ENCODE measurements at places on chromosomes 2 and 18.

GRCh38 chr2:164696634-164697033 lies 75.4 kb upstream of the GRB14 start:
- no peak for DNase-seq

DNA sequence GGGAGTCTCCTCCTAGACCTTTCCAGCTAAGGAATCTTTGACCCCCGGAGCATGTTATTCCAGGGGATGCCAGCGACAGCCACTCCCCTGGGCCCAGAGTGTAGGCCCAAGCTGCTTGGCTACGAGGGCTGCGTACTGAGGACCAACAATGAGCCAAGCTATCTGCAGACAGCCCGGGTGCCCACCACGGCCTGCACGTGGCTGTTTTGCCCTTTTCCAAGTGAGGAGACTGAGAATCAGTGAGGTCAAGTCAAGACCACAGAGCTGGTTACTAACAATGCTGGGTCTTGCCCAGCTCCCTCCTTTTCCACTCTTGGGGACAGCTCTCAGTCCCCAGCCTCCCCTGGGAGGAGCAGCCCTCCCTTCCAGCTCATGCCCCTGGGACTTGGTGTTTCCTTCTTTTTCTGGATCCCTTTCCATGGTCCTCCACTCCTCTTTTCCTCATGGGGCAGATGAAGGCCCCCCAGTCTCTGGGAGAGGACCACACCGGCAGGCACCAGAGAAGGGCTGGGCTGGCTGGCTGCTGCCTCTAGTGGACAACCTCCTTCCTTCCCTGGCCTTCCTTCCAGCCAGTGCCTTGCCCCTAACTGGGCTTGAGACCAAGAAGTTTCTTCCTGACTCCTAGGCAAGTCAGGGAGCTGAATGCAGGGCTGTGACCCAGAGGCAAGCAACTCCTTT lies 550 bp upstream of the MALL start:
- DNase-seq = no peak

- no peak for DNase-seq
Measured at GRCh38 chr18:13546638-13547037, 179.7 kb downstream of the FAM210A start.

- DNase-seq = no peak
Measured at GRCh38 chr18:41576643-41577042, 378.4 kb upstream of the PIK3C3 start.

- DNase-seq = no peak
Measured at GRCh38 chr18:30106356-30106755, 936.2 kb downstream of the DSC3 start.

GRCh38 chr18:24386681-24387080 lies 10.9 kb downstream of the OSBPL1A start:
- no peak for DNase-seq

DNA sequence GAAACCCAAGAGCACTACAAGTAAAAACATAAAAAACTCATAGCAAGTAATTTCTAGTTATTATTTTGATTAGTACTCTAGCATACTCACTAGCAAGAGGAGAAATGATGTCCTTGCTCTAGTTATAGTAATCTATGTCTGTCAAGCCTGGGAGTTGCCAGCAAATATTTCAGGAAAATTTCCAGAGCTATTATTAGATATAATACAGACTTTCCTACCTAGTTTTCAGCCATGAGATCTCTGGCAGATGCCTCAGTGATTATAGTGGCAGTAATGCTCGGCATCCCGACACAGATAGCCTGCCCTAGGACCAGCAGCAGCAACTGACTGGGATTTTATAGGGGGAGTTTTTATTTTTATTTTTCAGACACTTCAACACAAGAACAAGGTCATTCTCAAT lies 224.4 kb downstream of the ZNF385B start:
- DNase-seq = no peak

DNA sequence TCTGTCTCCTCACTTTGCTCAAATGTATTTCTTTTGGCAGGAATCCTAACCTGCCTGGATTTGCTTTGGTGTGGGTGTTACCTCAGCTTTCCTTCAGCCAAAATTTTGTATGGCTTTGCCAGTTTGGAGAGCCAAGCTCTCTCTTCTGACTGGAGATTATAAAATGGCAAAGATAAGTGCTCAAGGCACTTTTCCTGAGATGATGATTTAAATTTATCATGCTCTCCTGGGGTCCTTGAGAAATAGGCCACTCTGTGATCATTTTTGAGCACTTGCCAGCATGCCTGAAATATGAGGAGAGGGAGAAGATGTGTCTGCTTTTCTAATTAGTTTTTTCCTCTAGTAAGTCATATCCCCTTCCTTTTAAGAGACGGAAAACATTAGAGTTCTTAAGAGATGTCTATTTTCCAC lies 683.0 kb downstream of the SLC4A3 start:
- no peak for DNase-seq

DNA sequence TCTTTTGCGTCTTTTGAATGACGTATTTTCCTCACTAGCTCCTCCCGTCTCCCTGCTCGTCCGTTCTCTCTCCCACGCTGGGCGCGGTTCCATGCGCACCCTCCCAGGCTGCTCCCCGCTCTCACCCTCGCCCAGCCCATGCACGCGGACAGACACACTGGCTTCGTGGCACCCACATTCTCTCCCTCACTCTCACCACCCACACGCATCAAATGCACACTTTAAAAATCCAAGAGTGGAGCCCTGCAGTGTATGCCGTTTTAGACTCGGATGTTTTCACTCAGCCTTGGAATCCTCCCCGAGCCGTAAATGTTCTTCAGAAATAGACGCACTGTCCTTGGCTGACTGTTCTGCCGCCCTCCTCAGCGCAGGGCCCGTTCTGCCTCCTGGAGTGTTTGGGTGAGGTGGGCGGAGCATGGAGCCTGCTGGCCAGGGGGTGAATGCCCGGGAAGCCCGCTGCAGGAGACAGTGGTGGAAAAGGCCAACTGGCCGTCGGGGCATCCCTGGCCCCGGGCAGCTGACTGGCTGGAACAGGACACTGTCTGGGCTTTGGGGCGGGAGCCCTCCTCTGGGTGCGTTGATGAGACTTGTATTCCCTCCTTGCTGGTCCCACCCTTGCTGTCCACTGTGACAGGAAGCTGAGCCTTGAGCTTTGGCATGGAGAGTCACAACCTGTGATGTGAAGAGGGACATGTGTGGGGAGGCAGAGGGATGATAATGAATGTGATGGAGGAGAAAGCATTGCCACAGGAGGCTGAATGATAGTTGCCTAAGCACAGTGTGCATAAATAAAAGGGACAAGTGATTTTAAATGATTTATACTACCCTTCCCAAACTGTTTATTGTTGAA lies 35.4 kb upstream of the LYPD6B start:
- DNase-seq = no peak

DNA sequence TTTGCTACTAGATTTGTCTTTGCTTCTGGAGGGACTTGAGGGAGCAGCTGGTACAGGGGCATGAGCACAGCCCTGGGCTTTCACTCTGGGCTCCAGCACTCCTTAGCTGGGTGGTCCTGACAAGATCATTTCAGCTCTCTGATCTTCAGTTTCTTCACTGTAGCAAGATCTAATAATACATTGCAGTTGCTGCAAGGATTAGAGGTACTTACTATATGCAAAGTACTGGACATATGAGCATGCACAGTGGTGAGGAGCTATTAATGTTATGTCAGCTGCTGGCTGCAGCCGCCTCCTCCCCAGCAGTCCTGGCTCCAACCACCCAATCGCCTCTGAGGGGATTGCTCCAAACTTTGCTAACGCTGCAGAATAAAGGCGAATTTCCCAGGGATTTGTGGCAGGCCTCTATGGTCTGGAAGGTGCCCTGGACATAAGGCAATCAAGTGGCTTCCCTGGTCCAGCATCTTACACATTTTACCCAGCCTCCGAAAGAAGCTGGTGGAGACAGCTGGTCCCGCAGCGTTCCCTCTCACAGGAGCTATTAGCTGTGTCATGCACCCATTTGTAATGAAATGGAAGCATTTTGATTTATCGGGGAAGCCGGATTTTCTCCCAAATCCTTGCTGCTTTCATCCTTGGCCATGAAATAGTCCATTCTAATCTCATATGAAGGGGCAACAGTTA lies 96.7 kb downstream of the RHOB start:
- no peak for DNase-seq

GRCh38 chr2:172425336-172425735 lies 2.0 kb upstream of the ITGA6 start:
- no peak for DNase-seq

- DNase-seq = no peak
Measured at GRCh38 chr18:50870138-50870845, 8.6 kb upstream of the ME2 start.

DNA sequence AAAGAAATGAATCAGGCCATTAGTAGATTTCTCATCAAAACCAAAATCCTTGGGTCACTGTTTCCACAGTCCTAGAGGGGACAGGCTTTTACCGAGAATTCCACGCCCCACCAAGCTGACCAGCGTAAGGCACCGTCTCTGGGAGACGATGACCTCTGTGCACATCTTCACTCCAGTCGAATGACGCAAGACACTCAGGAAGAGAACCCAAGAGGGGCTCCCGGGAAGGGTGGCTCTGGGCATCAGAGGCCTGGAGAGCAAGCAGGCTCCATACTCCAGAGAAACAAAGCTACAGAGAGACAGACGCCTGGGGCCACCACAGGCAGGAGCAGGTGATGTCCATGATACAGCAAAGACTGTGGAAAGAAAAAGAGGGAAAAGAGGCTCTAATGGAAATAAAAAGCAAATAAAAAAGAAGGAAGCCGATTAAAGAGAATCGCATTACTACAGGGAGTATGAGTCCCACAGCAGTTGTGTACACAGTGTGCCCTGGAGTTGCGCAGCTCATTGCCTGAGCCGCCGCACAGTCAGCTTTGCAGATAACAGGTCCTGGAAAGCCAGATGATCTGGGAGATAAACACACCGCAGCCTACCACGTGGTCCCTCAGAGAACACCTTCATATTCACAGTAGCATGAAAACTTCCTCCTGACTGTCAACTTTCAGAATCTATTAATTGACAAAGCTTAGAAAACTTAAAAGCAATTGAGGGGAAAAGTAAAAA lies 572.7 kb upstream of the SALL3 start:
- DNase-seq = no peak

DNA sequence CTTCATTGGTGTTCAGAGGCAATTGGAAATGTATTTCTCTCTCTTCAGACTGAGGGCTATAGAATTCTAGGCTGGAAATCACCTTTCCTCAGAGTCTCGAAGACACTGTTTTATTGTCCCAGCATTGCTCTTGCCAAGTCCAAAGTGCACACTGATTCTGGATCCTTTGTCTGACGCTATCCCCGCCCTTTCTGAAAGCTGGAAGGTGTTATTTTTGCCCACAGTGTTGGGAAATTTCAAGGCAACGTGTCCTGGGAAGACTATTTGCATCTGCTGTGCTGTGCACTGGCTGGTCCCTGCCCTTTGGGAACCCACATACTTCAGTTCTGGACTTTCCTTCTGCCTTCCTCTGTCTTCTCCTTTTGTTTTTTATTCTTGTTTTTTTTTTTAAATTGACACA lies 190.8 kb downstream of the SH3BP4 start:
- no peak for DNase-seq

DNA sequence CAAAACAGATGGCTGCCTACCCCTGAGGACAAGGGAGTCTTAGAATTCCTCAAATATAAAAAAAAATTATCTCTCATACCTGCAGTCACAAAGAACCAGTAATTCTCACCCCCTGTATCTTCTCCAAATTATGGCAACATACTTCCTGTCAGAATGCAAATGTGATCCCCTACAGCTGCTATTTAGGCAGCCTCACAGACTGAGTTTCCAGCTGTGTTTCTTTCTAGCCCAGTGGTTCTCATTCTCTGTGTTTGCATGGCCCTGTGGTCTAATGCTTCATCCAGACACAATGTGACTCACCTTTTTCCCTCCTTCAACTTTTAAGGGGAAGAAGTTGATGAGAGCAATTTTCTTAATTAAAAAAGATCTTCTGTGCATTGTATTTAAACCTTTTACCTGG lies 726.3 kb downstream of the TSN start:
- no peak for DNase-seq

- DNase-seq = no peak
Measured at GRCh38 chr2:205401511-205401910, 280.8 kb upstream of the NRP2 start.

- no peak for DNase-seq
Measured at GRCh38 chr2:222290736-222291484, 7.9 kb downstream of the PAX3 start.

GRCh38 chr2:41722668-41723369 lies 325.0 kb upstream of the PKDCC start:
- no peak for DNase-seq

DNA sequence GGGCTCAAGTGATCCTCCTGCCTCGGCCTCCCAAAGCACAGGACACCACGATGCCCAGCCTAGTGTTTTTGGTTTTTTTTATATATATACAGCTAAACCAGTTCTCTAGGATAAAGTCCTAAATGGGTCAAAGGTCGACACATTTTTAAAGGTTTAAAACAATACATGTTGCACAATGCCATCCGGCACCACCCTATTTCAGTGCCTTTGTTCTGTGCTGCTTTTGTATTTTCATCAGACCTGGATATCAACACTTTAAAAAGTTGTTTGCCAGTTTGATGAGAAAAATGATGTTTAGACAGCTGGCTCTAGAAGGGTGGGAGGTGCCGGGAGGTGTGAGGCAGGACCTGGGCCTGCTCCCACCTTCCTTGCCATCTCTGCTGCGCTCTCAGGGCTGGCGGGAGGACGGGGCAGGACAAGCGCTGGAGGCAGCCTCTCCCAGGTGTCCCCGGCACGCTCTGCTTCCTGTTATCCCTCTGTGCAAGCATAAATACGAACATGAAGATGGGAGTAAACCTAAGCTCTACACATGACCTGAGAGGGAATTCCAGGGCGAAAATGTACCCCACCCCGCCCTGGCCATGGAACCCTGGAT lies 103.7 kb downstream of the HS6ST1 start:
- DNase-seq = no peak

- DNase-seq = no peak
Measured at GRCh38 chr18:3163968-3164367, 55.8 kb downstream of the MYOM1 start.

DNA sequence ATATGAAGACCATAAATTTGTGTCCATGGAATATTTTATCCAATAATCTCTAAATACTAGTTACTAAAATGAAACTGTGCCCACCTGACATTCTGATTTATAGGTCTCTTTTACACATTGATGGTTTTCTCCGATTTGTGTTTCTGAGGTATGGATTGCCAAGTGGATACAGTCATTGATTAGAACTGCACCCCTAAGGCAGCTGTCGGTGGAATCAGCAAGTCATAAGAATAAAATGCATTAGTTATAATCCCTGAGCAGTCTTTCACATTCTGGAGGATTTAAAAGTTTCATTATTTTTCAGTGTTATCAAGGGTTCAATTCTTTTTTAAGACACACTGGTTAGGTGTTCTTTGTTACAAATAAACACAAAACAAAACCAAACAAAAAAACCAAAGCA lies 6.0 kb downstream of the CAVIN2 start:
- no peak for DNase-seq

GRCh38 chr18:59455728-59456276 lies 96.7 kb upstream of the LMAN1 start:
- no peak for DNase-seq

DNA sequence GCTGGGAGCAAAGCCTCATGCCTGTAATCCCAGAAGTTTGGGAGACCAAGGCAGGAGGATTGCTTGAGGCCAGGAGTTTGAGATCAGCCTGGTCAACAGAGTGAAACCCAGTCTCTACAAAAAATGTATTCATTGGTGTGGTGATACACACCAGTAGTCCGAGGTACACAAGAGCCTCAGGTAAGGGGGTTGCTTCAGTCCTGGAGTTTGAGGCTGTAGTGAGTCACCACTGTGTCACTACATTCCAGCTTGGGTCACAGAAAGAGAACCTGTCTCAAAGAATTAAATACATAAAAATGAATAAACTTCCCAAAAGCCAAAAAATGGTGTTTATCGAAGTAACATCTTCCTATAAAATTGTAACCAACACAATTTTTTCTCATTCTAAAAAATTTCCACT lies 568.1 kb upstream of the LINC00305 start:
- DNase-seq = no peak
